ENCODE measurements at places on chromosomes 13 and 19.

- DNase-seq: no peak
Observed at GRCh38 chr19:16726916-16727315, 7.3 kb downstream of the NWD1 start.

DNA sequence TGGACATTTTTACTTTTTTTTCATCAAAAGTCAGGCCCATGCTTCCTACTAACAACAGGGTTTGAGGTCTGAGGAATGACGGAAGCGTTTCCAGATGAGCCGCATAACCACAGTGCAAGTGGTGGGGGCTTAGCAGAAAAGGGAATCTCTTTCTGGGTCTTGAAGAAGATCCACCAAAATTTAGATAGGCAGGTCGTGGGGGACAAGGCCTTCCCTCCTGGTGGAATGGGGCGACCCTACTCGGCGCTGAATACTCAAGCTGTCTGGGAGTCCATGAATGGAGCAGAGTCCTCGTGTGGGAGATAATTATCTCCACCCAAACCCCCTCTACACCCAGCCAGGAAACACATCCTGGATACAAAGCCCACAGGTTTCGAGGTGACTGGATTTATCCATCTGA lies 36.9 kb downstream of the CARS2 start:
- no peak for DNase-seq

DNA sequence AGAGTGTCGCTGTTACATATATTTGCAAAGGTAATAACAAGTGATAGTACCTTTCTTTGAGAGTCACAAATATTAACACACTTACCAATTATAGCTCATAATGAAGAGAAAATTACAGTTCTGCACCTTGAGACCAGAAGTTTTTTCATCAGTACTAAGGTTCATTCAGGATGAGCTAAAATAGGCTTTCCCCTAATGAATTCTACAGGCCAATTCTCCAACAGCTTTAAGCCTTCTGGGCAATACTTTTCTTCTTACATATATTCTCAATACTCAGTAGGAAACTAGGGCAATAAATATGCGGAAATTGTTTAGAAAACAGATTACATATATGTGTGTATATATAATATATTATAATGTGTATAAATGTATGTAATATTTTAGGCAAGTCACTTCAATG lies 2672.8 kb upstream of the PCDH20 start:
- no peak for DNase-seq

GRCh38 chr13:47816831-47817230 lies 184.2 kb downstream of the SUCLA2 start:
- DNase-seq: no peak

DNA sequence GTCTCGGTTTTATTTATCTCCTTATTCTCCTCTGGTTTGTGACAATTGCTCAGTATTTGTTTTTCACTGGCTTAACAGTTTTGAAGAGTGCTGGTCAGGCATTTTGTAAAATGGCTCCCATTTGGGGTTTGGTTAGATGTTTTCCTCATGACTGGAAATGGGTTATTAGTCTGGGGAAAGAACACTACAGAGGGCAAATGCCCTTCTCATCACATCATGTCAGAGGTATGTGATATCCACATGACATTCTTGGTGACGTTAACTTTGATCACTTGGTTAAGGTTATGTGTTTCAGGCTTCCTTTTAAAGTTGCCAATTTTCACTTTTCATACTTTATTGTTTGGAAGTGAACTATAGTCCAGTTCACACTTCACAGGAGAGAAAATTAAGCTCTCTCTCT lies 74.8 kb upstream of the KLHL1 start:
- DNase-seq: no peak

- no peak for DNase-seq
Observed at GRCh38 chr13:102933122-102933521, 87.3 kb downstream of the ERCC5 start.

GRCh38 chr13:99687723-99688397 lies 186.6 kb downstream of the TM9SF2 start:
- no peak for DNase-seq

DNA sequence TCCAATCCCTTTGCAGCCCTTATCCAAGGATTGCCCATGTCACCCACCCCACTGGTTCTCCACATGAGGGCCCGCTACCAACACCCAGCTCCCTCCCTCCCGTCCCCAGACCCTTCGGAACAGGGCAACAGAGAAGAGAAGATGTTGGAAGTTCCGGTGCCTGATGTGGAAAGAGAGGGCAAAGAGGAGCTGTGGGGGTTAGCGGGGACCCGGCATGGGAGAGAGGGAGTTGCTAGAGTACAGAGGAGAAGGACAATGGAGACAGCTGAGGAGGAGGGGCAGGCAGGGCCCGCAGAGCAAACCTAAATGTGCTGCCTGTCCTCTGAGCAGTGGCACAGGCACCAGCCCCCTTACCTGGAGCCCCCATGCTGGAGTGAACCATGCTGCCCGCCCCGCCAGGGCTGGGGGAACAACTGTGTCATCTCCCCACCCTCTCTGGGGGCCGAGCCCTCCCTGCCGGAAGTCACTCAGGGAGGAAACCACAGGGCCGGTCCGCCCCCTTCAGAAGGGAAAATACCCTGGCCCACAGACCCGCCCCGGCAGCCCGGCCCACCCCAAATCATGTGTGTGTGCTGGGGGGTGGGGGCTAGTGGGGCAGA lies at the start of gene POU2F2:
TSS of gene POU2F2 (minus strand) at position 417 of the 599 bp plus-strand sequence. CDS start at position 382, 35 bp downstream.
- DNase-seq: peak; percentile 81

GRCh38 chr19:23771316-23771715 lies 12.6 kb upstream of the ZNF681 start:
- DNase-seq: no peak

GRCh38 chr13:60112771-60113170 lies 51.0 kb downstream of the DIAPH3 start:
- DNase-seq: no peak

GRCh38 chr19:51207747-51208146 lies 17.1 kb upstream of the CD33 start:
- no peak for DNase-seq

- no peak for DNase-seq
Observed at GRCh38 chr19:31979362-31979761, 366.0 kb upstream of the ZNF507 start.

DNA sequence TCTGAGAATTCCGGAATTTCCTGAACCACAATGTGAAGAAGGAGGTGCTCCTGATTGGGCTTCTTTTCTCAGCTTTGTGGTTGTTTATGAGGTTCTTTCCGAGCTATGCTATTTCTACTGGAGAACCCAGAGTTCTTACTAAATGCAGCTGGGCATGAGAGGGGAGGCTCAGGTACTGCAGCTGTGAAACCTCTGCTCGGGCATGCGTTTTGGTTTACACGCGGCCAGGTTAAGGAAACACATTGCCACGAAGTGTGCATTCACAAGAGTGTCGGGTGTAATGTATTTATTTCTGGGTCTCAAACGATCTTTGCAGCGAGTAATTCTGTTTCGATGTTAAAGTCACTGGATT lies 661 bp upstream of the MIR17HG start:
- DNase-seq: no peak

DNA sequence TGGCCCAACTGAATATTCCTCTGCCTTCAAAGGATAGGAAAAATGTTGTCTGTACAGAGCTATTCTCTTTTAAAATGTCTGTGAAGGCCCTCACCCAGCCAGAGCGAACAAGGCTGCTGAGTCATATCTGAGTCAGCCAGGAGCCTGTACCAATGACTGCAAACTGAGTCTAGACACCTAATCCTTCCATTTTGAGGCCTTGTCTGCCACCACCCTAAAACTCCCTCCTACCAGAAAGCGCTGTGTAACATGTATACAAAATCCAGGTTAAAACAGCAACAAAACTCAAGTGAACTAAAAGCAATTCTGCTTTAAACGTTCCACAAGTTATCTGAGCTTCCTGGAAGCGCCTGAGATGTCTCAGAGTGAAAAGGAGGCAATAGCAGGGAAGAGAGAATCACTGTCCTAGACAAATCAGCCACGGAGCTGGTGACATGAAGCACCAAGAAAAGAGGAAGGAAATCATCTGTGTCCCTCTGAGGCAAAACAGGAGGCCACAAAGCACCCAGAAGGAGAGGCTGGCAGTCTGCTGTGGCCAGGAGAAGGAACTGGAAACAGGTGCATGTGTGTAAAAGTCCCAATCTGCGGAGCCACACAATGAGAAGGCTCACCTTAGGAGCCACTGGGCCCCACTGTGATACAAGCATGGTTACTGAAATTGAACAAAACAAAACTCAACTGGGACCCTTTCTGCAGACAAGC lies 10.2 kb downstream of the DHRS12 start:
- peak; percentile 46 for DNase-seq

- DNase-seq: no peak
Observed at GRCh38 chr13:71979616-71980015, 112.6 kb upstream of the DACH1 start.

DNA sequence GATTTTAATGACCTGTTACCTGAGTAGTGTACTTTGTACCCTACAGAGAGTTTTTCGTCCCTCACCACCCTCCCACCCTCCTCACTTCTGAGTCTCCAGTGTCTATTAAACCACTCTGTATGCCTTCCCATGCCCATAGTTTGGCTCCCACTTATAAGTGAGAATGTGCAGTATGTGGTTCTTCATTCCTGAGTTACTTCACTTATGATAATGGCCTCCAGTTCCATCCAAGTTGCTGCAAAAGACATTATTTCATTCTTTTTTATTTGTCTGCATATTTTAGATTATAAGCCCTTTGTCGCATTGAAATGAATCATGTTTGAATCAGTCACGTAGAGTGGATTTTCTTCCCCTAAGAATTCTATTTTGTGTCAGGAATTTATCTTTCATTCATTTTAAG lies 12.2 kb upstream of the HTR2A start:
- DNase-seq: no peak

- no peak for DNase-seq
Observed at GRCh38 chr19:18317961-18318800, 4.7 kb downstream of the LSM4 start.

DNA sequence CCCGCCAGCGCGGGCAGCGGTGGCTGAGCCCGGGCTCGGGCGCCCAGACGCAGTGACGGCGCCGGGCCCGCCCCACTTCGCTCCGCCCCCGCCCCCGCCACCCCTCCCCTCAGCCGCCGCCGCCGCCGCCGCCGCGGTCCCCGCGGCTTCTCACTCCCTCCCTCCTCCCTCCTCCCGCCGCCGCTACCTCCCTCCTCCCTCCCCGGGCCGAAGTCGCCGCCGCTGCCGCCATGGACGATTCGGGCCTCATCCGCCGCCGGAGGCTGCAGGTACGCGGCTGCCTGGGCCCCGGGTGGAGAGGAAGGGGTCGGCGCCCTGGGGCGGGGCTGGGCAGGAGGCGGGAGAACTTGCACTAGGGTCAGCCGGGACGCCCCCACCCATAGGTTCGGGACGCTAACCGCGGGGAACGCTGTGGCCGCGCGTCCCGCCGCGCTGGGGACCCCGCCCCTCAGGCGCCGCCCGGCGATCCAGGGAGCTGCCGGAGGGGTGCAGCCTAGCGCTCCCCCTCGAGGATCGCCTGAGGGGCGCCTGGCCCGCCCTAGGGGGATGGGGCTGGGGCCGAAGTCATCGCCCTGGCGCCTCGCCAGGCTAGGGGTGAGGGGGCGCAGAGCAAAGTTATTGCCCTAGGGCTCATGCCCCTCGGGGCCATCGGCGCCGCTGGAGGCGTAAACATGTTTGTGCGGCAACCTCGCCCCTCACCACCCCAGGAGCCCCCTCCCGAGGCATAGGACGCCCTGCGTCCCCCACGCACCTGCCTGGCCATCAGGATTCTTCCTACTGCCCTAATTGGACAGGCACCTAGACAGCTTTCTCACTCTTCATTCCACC lies 427 bp downstream of the RTBDN start:
- no peak for DNase-seq

GRCh38 chr13:112248406-112248760 lies 127.8 kb upstream of the SPACA7 start:
- no peak for DNase-seq

- no peak for DNase-seq
Observed at GRCh38 chr13:105902396-105902795, 633.1 kb downstream of the EFNB2 start.

GRCh38 chr13:45179428-45179827 lies 21.4 kb downstream of the KCTD4 start:
- no peak for DNase-seq

GRCh38 chr13:27406178-27406939 lies 18.1 kb upstream of the GTF3A start:
- DNase-seq: no peak

DNA sequence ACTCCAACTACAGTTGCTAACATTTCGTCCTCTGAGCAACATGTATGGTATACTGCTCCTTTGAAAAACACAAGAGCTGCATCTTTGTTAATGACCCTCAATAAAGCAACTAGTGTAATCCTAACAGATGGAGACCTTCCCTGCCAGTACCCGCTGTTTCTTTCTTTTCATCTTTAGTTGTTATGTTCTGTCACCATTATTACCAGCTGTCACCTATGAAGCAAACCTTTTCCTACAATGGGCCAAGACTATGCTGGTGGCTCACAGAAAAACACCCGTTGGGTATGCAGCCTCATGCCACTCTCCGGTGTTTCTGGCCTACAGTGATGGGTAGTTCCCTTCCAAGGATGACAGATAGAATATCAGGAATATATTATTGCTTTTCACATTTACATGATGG lies 29.7 kb upstream of the CYSLTR2 start:
- DNase-seq: no peak

DNA sequence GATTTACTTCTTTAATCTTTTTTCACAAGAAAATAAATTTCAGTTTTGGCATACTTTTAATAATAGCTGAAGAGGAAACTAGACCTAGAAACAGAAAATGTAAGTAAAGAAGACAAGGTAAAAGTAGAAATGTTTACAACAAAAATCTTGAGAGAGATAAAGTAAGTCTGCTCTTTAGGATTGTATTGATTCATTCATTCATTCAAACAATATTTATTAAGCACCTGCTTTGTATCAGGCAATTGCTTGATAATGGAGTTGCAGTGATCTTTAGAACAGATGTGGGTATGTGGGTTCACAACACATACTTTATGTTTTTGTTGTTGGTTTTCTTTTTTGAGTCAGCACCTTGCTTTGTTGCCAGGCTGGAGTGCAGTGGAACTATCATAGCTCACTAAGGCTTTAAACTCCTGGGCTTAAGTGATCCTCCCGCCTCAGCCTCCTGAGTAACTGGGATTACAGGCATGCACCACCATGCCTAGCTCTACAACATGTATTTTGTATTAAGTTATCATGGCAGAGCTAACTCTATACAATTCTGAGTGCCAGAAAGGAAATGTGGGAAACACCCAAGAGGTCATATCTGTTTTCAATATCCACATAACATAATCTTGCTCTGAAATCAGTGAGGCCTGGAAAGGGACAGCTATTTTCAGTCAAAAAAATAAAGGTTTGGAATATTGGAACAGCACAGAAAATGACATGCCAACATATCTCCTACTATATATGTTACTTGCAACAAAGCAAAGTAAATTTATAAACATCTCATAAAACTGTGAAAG lies 8.8 kb upstream of the SPART start:
- DNase-seq: no peak

Measured in stimulated activated CD4-positive, alpha-beta T cell treated with anti-CD3 and anti-CD28 coated beads, Interleukin-12 subunit alpha, Interleukin-12 subunit beta, amount 100 ng/mL, for 24 hours (primary cell).